ENCODE measurements at places on chromosomes 16 and 17.
A peak's percentile ranks its signal among the peaks of the same experiment; 100 is the strongest.

- DNase-seq, result peak; percentile 31
Observed at GRCh38 chr17:11996722-11997146, 541 bp downstream of the ZNF18 start.

DNA sequence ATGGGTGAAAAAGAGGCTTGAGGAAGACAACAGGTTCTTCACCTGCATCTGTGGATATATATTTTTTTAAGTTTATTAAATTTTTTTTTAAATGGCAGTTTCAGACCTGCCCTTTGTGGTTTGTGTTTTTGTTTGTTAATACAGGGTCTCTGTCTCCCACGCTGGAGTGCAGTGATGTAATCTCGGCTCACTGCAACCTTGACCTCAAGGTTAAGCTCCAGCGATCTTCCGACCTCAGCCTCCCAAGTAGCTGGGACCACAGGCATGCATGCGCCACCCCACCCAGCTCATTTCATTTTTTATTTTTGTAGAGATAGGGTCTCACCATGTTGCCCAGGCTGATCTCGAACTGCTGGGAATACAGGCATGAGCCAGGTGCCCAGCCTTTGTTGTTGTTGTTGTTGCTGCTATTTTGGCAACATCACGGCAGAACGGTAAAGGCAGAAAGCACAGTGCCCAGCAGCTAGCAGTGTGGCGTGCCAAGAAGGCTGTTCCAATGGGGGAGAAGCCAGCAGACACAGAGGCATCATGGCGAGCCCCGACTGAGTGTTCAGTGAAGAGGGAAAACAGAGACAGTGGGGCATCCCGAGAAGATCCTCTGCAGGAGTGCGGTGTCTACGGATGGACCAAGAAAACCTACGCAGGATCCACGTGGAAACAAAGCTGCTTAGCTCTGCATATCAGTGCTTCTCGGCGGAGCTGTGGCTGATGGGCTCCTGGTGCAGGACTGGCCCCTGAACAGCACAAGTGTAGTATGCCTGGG, 19.6 kb downstream of the TMC6 start:
- DNase-seq, result no peak

DNA sequence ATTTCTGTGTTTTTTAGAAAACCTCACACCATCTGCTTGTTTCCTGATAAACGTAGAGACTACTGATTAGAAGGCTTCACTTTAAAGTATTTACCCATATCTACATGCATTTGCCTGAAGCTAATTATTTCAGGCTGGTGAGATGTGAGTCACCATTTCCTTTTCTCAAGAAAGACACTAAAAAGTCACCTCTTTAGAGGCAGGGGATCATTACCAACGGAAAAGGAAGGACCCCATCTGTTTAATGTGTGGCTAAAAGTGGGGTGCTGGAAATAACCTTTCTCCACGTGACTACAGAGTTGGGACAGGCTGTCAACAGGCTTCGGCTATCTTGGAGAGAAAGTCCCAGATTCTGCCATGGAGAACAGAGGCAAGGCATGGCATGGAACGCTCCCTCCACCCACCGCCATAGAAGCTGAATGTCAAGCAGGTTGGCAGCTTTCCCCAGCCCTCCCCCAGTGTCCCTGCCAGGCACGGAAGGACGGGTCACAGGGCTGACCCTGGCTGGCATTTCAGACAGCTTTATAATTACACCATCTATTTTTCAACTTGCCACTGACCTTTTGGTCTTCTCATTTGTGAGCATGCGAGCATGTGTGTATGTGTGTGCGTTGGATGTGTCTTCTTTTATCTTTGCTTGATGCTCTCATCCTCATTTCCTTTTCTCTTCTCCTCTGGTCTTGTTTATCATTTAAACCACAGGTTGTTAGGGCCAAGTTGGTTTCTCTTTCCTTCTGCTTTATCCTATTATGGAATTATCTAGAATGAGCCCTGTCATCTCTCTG, 157.0 kb downstream of the CPPED1 start:
- no peak for DNase-seq

DNA sequence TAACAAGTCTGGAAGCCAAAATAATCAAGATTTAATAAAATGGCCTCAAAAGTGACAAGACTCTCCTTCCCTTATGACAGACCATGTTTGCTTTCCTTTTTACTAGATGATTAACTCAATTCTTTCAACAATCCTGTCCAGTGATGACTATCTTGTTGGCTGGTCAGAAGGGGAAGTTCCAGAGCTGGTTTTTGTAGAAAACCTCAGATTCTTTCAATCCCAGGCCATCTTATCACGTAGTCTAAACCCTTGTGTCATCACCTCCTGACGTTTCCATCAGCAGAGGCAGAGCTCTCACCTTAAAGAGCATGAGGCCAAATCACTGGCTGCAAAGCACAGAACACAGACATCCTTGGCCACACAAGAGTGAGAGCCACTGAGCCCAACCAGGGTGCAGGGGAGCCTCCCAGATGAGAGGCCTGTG, 125.3 kb downstream of the ANKRD11 start:
- DNase-seq, result no peak

- DNase-seq, result no peak
Observed at GRCh38 chr16:64469906-64470702, 651.8 kb downstream of the CDH11 start.

DNA sequence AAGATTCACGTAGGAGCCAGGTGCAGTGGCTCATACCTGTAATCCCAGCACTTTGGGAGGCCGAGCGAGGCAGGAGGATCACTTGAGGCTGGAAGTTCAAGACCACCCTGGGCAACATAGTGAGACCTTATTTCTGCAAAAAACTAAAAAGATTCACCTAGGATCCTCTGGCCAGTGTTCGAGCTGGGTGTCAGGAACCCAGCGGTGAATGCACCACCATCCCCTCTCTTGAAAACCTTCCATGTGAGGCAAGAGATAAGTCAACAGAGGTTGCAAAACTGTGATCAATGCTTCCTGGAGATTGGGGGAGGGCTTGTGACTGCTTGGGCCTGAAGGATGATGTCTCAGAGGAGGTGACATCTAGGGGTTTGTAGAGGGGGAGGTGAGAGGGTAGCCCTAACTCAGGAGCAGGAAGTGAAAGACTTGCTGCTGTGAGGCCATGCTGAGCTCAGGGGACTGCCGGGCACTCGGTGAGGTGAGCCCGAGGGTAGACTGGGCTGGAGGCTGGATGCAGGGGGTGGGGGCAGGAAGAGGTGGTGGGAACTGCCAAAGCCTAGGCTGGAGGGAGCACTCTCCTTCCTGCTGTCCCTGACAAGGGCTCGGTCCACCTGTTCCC, 11.7 kb downstream of the GJD3 start:
- no peak for DNase-seq

DNA sequence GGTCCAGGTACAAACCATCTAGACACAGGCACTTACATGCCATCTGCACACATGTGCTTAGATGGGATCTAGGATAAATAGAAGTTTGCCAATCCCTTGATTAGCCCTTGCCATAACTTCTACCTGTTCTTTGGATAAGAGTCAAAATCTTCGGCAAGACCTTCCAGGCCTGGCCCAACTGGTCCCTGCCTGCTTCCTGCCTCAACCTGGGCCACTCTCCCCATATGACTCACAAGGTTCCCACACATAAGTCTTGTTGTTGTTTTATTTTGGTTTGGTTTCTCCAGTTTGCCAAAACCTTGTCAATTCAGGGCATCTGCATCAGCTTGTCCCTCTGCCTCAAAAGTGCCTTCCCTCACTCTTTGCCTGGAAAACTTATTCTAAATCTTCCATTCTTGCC, 95.3 kb upstream of the XYLT1 start:
- no peak for DNase-seq

- peak; percentile 5 for DNase-seq
Observed at GRCh38 chr17:9519583-9520272, 55.9 kb downstream of the STX8 start.

GRCh38 chr16:11705311-11706025, 37.2 kb downstream of the TXNDC11 start:
- DNase-seq, result no peak

DNA sequence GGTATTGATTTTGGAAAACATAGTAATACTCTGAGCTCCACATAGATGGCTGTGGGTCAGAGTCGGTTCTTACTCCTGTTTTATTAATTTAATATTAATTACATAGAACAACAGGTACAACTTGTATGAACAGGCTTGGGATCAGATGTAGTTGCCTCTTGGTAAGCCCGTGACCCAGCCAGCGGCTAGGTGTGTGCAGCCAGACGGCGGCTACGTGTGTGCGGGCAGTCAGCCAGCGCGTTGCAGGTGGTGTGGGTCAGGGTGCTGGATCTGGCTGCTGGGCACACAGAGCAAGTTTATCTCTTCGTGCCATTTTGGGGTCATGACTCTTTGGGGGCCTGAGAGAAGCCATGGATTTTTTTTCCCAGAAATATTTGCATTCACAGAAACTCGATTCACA, 30.3 kb downstream of the DBNDD1 start:
- DNase-seq, result no peak

GRCh38 chr17:78952706-78953105, 27.0 kb downstream of the LGALS3BP start:
- no peak for DNase-seq

DNA sequence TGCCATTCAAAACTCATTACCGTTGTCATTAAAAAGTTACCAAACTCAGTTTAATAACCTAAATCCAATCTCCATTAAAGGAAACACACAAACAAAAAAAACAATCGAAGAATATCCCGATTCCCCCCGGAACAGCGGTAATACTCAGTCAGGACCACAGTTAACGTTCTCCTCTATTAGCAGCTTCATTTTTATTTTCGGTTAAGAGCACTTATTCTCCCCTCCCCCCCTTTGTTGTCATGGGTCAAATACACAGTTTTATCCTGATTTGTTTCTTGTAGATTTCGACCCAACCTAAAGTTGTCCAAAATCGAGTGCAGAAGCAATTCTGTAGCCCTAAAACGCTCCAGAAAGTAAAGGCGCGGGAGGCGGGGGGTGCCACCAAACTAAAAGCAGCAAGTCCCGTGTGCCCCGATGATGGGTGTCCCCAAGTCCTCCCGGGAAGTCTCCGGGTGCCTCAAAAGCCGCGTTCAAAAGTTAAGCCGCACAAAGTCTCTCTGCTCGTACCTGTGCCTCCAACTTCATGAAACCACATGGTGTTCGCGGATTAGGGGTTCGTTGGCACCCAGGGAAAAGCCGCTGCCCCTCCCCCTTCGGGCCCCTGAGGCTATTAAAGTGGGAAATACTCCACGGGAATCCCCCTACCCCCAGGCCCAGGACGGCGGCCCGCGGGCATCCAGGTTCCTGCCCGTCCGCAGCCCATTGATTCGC, 996 bp downstream of the SUMO2 start:
- no peak for DNase-seq

- DNase-seq, result no peak
Observed at GRCh38 chr17:30271102-30271501, 20.6 kb downstream of the BLMH start.

DNA sequence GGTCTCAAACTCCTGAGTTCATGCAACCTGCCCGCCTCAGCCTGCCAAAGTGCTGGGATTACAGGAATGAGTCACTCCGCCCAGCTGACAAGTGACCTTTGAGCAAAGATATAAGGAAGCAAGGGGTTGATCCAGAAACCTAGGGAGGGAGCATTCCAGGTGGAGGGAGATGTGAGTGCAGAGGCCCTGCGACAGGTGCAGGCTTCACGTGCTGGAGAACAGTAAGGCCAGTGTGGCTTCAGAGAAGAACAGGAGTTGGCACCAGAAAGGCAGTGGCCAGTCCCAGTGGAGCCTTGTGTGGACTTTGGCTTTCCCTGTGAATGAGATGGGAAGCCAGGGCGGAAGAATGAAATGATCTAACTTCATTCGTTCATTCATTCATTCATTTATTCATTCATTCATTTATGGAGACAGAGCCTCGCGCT, 73.6 kb upstream of the HAS3 start:
- no peak for DNase-seq

- DNase-seq, result no peak
Observed at GRCh38 chr17:20998571-20999043, 44.2 kb downstream of the USP22 start.

DNA sequence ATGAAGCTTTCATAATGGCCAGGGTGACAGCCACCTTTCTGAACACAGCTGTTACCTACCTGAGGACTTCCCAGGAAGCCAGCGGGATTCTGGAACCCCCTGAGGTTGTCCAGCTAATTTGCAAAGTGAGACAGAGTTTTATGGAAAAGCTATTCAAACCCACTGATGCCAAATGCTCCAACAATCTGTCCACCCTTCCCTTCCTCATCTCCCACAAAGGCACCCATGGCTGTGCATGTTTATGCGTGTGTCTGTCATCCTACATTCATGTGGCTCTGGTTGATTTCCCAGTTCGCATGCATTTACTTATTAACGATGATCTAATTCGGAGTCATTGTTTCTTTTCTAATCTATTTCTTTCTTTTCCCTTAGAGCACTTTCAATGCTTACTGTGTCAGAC, 217.1 kb downstream of the SLC39A11 start:
- no peak for DNase-seq

DNA sequence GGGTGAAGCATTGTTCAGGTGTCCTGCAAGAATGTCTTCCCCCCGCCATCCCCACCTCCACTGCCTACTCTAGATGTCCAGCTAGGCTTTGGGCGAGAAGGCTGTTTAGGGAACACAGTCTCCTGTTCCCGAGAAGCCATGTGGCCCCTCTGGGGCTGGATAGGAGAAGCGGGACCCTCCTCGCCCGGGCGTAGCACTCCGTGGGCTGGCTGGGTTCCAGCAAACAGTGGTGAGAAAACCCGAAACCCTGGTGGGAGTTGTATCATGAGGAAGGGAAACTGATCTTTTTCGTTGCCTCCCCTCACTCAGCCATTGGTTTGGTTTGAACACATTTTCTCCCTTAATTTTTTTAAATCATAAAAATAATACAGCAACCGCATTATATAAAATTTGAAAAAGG, 56.6 kb downstream of the IRF8 start:
- DNase-seq, result no peak

DNA sequence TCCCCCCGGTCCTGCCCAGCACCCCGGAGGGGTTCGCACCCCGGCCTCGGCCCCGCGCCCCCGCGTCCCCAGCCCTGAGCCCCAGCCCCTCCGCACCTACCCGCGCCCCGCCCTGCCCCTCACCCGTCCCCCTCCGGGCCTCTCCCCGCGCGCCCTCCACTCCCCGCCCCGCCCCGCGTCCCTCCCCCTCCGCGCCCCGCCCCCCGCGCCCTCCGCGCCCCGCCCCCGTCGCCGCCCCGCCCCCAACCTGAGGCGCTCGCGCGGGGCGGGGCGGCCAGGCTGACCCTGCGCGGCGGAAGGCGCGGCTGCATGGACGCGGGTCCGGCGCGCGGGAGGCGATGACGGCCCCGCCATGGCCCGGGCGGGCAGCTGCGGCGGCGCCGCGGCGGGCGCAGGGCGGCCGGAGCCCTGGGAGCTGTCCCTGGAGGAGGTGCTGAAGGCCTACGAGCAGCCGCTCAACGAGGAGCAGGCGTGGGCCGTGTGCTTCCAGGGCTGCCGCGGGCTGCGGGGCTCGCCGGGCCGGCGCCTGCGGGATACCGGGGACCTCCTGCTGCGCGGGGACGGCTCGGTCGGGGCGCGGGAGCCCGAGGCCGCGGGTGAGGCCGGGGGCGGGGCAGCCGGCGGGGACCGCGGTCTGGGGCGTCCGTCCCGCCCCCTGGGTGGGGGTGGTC, at the start of gene SPIRE2:
SPIRE2 (plus strand) TSS at position 277 of the 671 bp plus-strand sequence; CDS start at position 353, 76 bp downstream.
- DNase-seq, result peak; percentile 83

DNA sequence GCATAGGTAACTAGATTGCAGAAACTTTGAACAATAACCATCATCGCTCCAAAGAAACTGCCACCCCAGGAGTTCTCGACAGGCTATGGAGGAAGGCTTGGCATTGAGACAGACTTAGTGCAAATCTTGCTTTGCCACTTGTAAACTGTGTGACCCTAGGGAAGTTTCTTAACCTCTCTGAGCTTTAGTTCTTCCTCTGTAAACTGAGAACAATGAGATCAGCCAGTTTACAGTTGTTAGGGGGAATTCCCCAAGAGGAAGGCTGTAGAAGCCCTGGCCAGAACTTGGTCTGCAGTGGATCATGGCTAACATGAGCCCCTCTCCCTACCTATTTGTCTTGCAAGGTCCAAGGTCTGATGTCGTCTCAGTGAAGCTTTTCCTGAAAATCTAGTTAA, 78.9 kb downstream of the NT5M start:
- no peak for DNase-seq

All from left kidney (tissue), 8 donors.